Fibroblast of villous mesenchyme (primary cell): ENCODE measurements at places on chromosomes 2 and 18. TPM values are rescaled to one million over a fixed set of nuclear protein-coding genes. Genes with fewer than 3 reads are reported as not detected.

GRCh38 chr2:52386433-52387030, 1354.6 kb upstream of the NRXN1 start:
- no peak for DNase-seq

- peak; percentile 3 for DNase-seq
Measured at GRCh38 chr2:163264341-163264740, 425.8 kb upstream of the KCNH7 start.

DNA sequence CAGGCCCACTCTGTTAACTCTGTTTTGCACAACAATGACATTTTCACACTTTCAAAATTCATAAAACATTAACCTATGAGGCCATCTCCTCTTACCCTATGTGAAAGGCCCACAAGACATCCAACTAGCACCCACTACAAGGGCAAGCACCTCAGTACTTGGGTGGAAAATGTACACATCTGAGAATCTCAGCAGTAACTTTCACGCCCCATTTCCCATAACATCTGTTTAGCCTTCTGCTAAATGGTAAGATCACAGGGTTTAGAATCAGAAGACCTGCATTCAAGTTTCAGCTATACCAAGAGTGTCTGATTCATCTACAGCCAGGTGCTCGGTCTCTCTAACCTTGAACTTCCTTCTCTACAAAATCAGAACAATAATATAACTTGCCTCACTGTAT, 89.2 kb downstream of the SP100 start:
- no peak for DNase-seq

GRCh38 chr2:23028106-23028505, 356.9 kb upstream of the KLHL29 start:
- no peak for DNase-seq

- no peak for DNase-seq
Measured at GRCh38 chr2:101788565-101788964, 91.1 kb downstream of the MAP4K4 start.

DNA sequence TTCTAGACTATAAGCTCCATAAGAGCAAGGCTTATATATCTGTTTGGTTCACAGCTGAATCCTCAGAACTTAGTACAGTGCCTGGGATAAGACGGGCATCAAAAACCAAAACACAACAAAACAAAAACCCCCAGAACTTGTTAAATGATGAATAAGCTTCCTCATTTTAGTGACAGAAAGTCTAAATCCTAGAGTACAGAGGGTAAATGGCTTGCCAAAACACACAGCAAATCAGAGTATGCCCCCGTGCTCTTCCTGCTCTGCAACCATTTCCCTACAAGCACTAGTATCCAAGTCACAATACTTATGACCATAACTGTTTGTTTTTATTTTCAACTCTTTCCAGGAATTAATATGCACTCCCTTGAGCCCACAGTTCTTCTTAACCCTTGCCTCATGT, 10.1 kb downstream of the ZNF521 start:
- DNase-seq, result no peak

DNA sequence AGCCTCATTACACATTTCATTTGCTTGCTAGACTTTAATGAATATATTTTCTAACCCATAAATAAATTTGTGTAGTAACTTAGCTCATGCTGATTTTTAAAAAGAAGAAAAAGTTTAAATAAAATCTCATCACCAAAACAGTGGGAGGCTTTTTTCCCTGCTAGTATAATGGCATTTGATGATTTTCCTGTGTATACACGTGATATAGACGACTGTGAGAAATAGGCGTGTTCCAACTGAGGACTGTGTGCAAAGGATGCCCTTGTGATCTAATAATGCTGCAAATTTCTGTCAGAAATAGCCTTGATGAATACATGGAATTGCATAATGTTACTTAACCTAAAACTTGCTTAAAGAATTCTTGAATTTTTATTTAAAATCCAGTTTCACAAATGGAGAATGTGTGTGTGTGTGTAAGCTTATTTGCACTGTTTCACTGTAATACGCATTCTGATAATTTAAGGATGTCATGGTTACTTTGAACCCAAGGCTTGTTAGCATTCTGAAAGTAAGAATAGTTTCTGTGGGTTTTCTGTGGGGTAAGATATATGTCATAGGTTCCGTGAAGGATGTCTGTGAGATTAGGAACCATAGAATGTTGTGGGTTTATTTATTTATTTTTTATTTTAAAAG, 178.0 kb downstream of the DLGAP1 start:
- no peak for DNase-seq

DNA sequence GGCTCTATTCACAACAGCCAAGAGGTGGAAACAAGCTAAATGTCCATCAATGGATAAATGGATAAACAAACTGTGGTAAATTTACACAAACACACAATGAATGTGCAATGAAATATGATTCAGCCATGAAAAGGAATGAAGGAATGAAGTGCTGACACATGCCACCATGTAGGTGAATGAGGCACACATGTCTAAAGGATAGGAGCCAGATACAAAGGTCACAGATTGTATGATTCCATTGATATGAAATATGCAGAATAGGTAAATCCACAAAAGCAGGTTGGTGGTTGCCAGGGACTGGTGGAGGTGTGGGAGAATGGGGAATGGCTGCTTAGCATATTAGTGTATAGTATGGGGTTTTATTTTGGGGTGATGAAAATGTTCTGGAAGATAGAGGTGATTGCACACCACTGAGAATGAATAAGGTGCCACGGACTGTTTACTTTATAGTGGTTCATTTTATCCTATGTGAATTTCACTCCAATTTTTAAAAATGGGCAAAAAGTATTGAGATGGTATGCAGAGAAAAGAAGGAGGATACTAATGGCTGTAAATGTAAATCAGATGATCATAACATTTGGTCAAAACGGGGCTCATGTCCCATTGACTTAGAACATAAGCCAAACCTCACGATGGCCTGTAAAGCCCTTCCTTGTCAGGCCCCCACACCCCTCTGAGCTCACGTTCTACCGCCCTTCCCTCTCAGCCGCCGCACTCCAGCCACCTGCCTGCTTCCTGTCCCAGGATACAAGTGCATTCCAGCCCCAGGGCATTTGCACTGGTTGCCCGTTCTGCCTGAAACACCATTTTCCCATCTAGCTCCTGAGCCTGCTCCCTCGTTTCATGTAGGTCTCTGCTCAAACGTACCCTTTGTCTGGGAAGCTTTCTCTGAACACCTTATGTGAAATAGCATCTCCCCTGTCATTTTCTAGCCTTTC, 165.5 kb downstream of the DDX1 start:
- no peak for DNase-seq

- DNase-seq, result no peak
Measured at GRCh38 chr2:96596596-96596995, 41.5 kb downstream of the KANSL3 start.

DNA sequence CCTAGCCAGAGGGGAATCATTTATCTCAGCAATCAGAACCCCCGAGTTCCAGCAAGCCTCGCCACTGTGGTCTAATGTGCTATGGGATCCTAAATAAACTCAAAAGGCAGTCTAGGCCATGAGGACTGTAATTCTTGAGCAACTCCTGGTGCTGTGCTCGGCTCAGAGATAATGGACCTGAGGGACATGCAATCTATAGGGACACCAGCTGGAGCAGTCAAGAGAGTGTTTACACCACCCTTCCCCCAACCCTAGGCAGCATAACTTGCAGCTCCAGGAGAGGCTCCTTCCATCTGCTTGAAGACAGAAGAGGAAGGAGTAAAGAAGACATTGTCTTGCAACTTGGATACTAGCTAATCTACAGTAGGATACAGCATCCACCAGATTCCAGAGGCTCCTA, 225.5 kb upstream of the KLHL14 start:
- no peak for DNase-seq

DNA sequence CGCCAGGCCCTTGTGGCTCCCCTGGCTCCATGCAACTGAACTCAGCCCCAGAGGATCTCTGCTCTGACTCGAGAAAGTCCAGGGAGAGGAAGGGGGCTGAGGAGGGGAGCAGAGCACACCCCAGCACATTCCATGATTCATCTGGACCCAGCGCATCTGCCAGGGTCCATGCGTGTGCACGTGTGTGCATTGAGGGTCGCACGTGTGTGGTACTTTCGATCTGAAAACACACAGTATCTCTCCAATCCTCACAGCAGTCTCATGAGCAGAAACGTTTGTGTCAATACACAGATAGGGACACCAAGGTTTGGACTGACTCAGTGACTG, 146.4 kb upstream of the ID2 start:
- DNase-seq, result no peak

DNA sequence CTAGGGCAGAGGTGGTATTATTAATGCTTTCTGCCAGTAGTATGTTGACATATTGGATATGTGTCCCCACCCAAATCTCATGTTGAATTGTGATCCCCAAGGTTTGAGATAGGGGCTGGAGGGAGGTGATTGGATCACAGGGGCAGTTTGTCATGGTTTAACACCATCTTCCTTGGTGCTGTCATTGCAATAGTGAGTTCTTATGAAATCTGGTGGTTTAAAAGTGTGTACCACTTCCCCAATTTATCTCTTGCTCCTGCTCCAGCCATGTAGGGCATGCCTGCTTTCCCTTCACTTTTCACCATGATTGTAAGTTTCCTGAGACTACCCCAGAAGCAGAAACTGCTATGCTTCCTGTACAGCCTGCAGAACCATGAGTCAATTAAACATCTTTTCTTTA, 47.1 kb upstream of the THSD7B start:
- DNase-seq, result no peak

GRCh38 chr2:109558076-109558882, 55.5 kb downstream of the SEPTIN10 start:
- peak; percentile 63 for DNase-seq

GRCh38 chr18:8800445-8800844, 95.1 kb downstream of the MTCL1 start:
- DNase-seq, result peak; percentile 99

DNA sequence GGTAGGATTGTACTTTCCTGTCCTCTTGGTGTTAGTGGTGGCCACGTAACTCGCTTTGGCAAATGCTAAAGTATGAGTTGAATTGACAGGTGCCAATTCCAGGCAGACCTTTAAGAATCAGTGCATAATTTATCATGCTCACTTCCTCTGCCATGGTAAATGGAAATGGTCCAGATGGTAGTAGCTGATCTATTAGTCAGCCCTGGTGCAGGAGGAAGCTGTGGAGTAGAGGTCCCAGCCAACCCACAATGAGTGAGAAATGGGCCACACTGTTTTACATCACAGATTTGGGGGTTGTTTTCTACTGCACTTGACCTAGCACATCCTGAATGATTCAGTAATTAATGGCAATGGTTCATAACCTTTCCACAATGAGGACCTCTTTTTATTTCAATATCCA, 104.4 kb downstream of the RGPD3 start:
- DNase-seq, result no peak

GRCh38 chr2:145096582-145096981, 576.7 kb upstream of the ZEB2 start:
- DNase-seq, result no peak

DNA sequence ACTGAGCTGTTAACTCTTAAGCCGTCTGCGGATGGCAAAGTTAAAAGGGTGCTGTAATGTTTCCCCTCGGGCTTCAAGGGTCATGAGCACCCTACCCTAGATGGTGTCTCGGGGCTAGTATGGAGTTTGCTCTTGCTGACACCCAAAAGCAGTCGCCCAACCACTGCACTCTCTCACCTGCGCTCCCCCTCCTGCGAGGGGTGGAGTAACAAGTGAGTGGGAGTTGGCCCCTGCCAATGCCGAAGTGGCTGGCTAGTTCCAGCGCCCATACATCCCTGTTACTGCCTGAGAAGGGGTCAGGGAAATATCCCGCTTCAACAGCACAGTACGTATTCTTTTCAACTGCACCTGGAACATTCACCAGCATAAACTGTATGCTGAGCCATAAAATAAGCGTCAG, 47.5 kb downstream of the FAM117B start:
- no peak for DNase-seq

DNA sequence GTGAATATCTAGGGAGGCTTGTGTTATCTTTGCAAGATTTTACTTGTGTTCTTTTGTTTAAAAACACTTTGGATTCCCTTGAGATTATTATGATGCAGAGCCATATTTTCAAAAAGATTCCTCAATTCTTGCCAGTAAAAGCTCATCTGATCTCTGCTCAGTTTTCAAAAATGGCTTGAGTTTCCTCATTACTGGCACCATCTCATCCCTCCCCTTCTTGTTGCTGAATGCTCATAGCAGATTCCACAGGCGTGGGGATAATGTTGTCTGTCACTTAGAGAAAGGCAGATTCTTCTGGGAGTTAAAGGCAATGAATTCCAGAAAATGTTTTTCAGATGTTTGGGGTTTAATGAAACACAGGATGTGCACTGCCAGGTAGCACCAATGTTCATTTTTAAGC, 170.4 kb upstream of the TANK start:
- DNase-seq, result no peak

DNA sequence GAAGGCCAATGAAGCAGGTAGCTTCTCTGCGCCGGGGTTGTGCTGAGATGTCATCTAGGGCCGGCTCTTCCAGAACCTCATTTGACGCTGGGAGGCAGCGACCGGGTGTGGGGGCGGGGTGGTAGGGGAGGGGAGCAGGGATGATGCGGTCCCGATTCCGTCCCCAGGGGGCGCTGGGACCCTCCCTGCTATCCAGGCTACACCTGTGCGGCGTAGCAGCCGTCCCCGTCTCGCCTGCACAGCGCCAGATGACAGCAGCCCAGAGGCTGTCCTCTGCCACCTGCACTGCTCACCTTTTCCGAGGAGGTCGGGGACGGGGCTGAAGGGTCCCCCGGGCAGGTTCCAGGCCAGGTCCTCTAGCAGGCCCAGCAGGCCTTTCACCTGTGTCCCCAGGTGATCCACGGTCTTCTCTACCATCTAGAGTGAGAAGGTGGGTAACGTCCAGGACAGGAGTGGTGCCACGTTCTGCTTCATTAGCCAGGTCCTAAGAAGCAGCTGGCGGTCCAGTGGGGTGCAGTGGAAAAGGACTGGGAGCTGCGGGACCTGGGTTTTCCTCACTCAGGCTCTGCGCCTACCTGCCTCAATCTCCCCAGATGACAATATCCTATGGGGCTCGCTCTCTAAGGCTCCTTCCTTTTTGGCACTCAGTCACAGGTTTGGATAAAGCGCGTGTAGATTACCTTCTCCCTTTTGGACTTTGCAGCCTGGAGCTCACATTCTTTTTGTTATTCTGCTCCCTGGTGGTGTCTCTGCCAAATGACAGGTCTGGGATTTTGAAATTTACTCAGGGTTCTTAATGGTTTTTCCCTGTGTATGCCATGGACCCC, 56.0 kb upstream of the RAB6C start:
- DNase-seq, result peak; percentile 33

DNA sequence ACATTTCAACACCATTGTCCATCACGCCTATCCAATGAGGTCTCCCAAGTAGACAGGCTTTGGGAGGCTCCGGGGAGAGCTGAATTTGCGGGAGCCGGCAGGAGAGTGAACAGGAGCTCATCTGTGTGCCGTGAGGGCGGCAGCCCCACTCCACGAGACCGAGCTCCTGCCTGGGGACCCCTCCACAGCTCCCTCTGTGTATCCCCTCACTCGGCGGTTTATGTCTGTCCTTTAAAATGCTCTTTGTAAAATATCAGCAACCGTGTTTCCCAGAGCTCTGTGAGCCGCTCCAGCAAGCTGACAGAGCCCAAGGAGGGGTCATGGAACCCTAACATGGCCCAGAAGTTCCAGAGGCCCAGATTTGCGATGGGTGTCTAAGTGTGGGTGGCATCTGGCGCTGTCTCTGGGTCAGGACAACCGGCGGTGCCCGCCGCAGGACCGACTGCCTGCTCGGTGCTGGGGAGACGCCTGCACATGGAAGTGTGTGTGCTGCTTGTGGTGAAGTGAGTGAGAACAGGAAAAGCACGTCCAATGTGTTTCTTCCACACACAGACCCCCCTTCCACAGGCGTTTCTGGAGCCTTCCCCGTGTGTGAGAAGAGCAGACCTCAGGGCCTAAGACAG, 34.8 kb downstream of the SLC66A2 start:
- DNase-seq, result no peak

The FAM237A gene
- not detected in 2 replicates for total RNA-seq

The LRP2 gene
- total RNA-seq, result under 0.01 TPM in 2 replicates

The TEKT4 gene
- total RNA-seq, result not detected in 2 replicates

The CUL3 gene
- 61.2 and 82.5 TPM in 2 replicates for total RNA-seq

The ABCG8 gene
- not detected in 2 replicates for total RNA-seq

The RAMP1 gene
- total RNA-seq, result 28.0 and 35.0 TPM in 2 replicates
